Activated CD4-positive, alpha-beta T cell treated with anti-CD3 and anti-CD28 coated beads for 4 hours (primary cell): ENCODE measurements at places on chromosomes 6 and 20.

DNA sequence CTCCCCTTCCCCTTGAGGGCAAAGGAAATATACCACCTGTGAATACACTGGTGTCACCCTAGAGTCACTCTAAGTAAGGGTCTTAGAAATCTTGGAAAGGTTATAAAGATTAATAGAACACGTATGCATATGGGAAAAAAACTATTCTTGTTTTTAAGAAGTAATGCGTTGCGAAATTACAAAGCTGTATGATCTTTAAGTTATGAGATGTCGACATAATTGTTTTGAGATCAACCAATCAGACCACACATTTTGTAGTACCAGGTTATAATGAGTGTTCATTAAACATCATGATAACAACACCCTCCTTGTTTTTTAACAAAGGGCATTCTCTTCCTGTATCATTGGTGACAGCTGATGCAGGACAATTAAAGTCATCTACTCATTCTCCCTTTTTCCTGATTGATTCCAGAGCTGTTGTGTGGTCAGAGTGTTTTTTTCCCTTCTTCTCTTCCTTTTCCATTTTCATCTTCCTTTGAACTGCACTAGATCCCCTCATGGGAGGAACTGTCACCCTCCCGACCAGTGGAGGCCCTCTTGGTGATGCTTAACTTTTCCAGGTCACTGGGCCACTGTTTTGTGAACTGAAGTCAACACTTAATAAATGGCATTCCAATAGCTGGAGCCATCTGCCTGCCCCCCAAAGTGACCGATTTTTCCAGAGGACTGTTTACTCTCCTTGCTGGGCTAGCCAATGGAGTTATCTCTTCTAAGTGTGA is 37.0 kb downstream of the PRDM1 start:
- no peak for DNase-seq

GRCh38 chr20:18225632-18226031 is 62.7 kb upstream of the ZNF133 start:
- no peak for DNase-seq

- no peak for DNase-seq
Observed at GRCh38 chr6:66930559-66931290, 1223.7 kb upstream of the EYS start.

- no peak for DNase-seq
Observed at GRCh38 chr6:132021552-132022375, 70.6 kb upstream of the CCN2 start.

GRCh38 chr20:41308726-41309413 is 8.7 kb downstream of the ZHX3 start:
- no peak for DNase-seq

- DNase-seq = no peak
Observed at GRCh38 chr6:128570680-128571063, 50.3 kb upstream of the PTPRK start.
